ENCODE measurements at places on chromosomes 16 and 17.
A peak's percentile ranks its signal among the peaks of the same experiment; 100 is the strongest.

GRCh38 chr17:2067608-2068024 is 12.7 kb downstream of the HIC1 start:
- no peak for DNase-seq

GRCh38 chr17:8059131-8059530 is 20.3 kb downstream of the ALOX15B start:
- no peak for DNase-seq

DNA sequence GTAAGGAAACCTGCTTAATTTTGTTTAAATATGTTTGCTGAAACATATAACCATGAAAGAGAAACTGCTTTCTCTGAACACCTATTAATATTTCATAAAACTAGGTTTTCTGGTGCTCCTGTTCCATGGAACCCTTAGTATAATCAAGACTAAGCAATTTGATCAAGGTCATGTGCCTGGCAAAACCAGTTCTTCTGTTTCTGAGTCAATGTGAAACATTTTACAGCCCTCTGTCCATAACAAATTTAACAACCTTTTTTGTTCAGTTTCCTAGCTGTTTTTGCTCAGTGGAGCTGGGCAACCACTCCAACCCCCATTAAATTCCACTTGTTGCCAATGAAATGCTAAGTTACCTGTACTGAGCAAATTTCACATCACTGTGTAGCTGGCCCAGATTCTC is 344.0 kb downstream of the CA10 start:
- no peak for DNase-seq

- no peak for DNase-seq
Measured at GRCh38 chr17:75776386-75777295, 8.0 kb upstream of the UNK start.

- no peak for DNase-seq
Measured at GRCh38 chr17:1162116-1162855, 17.5 kb downstream of the ABR start.

DNA sequence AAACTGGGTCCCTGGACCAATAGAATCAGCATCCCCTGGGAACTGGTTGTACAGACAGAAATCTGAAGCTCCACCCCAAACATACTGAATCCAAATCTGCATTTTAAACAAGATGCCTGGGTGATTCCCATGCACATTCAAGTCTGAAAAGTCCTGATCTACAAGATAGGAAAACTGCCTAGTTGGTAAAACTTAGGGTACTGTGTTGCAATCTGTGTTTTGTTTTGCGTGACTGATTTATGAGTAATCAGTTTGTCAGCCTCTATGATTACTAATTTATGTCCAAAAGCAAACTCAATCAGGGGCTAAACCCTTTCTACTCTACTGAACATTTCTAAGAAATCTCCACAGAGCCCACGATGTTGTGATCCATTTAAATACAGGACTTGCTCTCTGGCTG is 103.8 kb downstream of the YPEL2 start:
- DNase-seq, result no peak

DNA sequence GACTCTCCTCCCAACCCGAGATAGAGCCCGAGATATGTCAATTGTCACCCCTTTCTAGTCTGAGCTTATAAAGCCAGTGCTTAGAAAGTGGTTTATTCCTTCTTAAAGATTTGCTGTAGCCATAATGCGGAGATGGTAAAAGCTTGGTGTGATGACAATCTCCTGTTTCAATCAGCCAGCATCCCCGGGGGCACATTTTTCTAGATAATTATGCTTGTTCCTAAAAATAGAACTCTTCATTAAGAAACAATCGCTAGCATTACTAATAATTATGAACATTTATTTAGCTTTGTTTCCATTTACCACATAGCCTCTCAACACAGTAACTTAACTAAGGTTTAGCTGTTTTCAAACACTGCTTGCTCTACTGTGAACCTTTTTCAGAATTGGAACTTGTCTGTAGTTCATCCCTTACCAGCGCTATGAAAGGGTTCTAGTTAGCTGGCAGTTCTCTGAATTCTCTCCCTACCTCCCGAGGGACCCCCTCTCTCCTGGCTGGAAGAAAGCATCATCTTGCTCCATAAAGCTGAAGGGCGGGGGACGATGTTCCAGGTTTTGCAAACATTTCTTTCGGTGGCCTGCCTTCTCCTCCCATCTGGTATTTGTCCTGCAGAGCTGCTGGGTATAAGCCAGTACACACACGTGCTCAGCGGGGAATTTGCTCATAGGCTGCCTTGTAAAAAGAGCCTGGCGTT is 922 bp upstream of the MRPL58 start:
- no peak for DNase-seq

DNA sequence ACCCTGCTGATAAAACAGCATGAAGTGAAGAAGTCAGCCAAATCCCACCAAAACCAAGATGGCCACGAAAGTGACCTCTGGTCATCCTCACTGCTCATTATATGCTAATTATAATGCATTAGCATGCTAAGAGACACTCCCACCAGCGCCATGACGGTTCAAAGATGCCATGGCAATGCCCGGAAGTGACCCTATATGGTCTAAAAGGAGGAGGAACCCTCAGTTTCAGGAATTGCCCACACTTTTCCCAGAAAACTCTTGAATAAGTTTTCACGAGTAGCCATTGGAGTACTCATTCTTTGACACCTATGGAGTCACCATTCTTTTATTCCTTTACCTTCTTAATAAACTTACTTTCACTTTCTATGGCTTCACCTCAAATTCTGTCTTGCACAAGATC is 44.3 kb downstream of the GSG1L start:
- DNase-seq, result no peak

GRCh38 chr17:48181653-48182052 is 74.1 kb downstream of the SNX11 start:
- peak; percentile 44 for DNase-seq

DNA sequence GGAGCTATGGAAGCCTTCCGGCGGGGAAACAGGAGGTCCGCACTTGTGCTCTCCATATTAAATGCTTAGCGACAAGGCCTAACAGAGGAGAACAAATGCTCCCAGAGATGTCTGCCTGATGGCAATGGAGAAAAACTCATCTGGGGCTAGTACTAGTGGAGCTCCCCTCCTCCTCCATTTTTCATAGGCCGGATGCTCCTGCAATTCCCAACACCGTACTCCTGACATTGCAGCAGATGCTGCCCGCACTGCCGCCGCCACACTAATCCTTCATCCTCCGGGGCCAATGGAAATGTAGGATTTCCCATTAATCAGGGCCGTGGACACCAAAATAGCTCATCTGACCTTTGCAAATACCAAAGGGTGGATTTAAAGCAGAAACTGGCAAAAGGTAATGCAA is 27.5 kb downstream of the TOM1L2 start:
- no peak for DNase-seq

GRCh38 chr16:22890976-22891375 is 77.0 kb downstream of the HS3ST2 start:
- no peak for DNase-seq

DNA sequence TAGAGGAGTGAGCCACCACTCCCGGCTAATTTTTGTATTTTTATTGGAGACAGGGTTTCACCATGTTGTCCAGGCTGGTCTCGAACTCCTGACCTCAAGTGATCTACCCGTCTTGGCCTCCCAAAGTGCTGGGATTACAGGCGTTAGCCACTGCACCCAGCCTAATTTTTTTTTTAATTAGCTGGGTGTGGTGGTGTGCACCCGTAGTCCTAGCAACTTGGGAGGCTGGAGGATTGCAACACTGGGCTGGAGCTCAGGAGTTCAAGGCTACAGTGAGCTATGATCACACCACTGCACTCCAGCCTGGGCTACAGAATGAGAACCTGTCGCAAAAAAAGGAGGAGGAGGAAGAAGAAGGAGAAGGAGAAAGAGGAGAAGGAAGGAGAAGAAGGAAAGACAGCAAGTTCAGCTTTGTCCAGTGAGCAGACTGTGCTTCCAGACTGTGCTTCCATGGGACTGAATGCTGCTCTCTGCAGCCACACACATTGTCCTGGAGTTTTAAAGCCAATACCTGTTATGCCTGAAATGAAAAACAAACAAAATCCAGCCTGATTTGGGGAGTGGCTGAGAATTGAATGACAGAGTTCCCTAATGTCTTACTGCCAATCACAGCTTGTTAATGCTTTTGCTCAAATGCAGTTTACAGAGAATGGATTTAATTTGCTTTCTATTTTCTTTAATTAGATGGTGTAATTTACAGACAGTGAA is 2.8 kb upstream of the TNFRSF13B start:
- DNase-seq, result no peak

GRCh38 chr17:45951403-45951802 is 47.6 kb upstream of the STH start:
- DNase-seq, result no peak

GRCh38 chr16:65975049-65975708 is 391.3 kb upstream of the CDH5 start:
- DNase-seq, result peak; percentile 23

- no peak for DNase-seq
Measured at GRCh38 chr16:9625122-9625521, 533.7 kb downstream of the HAPSTR1 start.

DNA sequence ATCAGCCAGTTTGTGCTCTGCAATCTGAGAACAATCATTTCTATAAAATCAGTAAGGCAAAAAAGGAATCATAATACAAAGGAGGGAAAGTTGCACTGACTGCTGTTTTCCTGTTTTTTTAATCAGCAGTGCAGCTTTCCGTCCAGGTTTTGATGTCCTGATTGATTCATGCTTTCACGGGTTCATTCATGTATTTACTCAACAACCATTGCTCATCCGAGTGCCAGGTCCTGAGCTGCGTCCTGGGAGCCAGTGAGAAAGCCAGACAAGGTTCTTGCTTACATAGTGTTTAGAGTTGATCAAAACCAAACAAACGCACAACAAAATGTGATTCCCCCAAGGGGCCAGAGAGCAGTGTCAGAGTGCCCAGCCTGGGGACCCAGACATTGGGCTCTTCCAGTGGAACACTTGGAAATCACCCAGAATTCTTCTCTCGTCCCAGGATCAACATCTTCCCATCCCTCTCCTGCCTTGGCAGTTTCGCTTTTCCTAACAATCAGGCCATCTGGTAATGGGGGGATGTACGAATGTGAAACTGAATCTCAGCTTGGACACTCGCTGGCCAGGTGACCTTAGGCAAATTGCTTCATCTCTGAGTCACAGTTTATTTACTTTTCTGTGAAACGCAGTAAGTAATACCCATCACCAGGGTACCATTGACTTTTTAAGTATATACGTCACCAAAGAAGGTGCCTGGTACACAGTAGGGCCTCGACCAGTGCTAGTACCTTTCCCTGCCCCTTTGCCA is 13.3 kb upstream of the C1QL1 start:
- DNase-seq, result no peak

- DNase-seq, result no peak
Measured at GRCh38 chr16:80403894-80404293, 136.9 kb upstream of the DYNLRB2 start.

DNA sequence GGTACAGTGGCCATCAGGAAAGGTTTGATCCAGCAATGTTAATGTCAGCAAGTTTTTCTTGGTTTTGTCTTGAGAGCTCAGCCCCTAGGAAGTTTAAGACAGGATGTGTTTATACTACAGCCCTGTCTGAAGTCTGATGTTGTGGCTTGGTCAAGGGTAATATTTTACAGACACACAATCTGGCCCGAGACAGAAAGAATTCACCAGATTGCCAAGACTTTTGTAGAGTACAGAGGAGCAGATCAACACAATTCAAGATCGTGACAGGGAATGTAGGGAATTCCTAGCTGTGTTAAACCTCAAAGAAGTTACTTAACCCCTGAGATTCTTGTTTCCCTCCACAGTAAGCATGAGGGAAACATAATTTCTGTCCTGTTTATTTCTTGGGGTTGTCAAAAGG is 63.1 kb downstream of the SHISA9 start:
- no peak for DNase-seq

DNA sequence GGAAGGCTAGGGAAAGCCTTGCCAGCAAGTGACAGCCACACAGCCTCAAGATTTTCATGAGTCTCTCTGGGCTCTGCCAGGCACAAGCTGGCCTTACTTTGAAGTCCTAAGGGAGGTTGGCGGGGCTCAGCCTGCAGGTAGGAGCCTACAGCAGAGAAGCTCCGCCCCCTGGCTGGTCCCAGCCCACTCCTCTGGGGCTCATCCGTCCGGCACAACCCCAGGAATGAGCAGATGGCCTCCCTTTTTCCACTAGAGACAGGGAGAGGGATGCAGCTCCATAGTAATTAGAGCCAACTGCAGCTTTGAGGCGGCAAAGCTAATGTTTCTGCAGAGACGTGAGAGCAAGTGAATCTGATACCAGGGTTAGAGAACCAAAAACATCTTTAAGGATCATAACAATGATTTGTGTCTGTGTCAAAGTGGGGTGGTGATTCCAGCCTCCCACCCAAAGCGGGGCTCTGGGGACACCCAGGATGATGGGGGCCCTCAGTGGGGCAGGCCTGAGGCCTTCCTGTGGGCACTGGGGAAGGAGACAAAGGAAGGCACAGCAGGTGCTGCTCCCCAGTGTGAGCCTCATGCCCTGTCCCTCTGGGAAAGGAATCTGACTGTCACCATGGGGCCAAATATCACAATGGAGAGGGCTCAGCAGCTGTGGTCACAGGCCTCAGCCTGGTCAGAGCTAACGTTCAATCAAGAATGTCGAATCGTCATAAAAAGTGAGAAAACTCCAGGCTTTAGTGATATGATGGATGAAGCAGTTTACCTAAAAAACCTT is 61.5 kb downstream of the RBFOX3 start:
- DNase-seq, result peak; percentile 55

DNA sequence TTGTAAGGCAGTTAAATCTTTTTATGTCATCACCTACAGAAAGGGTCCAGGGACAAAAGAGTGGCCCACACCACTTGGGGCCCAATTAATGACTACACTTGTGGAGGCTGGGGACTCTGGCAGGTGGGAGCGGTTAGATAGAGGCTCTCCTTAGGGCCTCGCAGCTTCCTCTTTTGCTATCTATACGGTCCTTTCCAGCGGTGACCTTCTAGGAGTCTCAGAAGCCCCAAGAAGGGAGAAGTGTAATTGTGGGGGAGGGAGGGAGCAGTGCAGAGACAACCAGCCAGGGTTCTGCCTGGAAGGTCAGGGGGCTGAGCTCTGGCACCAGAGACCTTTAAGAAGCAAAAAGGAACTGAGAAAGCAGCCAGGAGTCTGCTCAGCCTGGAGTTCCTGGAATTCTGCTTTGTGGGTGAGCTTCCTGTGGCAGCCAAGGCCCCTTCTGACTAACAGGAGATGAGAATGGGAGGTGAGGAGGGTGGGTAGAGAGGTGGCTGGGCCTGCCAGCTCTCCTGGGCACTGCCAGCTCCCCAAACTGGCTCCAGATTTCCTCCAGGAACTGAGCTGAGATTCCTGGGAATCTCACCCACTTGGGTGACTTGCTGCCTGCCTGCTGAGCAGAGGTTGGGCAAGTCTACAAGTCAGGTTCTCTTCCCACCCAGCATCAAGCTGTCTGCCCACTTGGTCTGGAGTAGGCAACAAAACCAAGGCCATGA is 16.3 kb upstream of the MAP3K14 start:
- DNase-seq, result no peak

DNA sequence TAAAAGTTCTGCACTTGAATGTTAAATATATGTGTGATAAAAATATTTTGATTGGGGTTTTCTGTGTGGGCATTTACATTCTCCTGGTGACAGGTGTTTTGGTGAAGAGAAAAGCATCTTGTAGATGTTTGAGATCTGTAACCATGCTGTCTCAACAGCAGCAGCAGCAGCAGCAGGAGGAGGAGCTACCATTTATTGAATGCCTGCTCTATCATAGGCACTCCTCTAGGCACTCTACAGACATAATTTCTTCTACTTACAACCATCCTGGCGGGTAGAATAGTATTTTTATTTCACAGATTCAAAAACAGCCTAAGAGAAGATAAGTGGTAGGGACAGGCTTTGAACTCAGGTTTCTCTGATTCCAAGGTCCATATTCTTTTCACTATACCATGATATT is 159.7 kb upstream of the TBX2 start:
- DNase-seq, result no peak

Measured in WTC11 (cell line).